ENCODE measurements at places on chromosomes 4 and X. TPM values are rescaled to one million over a fixed set of nuclear protein-coding genes. Genes with fewer than 3 reads are reported as not detected.

F8A2 gene
- total RNA-seq = not detected

DNA sequence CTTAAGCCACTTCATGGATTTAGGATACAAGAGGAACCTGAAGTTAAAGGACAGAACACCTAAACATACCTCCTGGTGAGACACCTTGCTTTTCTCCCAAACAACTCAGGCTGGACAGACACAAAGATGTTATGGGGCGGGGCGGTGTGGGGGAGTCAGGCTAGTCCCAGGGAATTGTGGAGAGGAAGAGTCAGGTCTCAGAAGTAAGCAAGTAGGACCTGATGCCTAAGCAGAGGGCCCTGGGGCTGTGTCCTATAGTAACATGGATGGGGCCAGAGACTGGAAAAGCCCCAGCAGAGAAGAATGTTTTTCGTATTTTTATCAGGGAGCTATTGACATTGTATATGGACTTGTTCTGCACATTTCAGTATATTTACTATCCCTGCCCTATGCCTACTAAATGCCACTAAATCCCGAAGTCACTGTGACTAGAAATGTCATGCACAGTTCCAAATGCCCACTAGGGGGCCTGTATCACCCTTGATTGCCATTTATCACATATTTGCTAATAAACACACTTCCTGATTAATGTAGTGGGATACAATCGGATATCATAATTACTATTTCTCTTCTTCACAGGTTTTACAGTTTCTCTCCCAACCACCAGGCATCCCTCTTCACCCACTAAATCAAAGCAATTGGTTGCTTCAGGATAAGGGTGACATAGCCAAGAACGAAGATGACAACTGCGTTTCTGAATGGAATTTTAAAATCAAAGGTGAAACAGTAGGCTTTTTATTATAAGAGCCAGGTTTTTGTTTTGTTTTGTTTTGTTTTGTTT, 23.8 kb upstream of the ARHGAP10 start:
- H3K27ac ChIP-seq = no peak overlapping the region
- peaks cover 7% of the 10 kb centered on the region for H3K4me1 ChIP-seq
- H3K36me3 ChIP-seq = no peaks in the 10 kb centered on the region
- H3K4me3 ChIP-seq = no peak overlapping the region
- DNase-seq = peak; percentile 59

GRCh38 chr4:167032871-167033270, 201.4 kb downstream of the SPOCK3 start:
- no peak overlapping the region for H3K27ac ChIP-seq
- DNase-seq = no peak
- H3K4me3 ChIP-seq = no peak overlapping the region
- H3K4me1 ChIP-seq = no peaks in the 10 kb centered on the region
- H3K36me3 ChIP-seq = no peaks in the 10 kb centered on the region

GPR34 gene
- total RNA-seq = 0.17 TPM

CCKAR gene
- not detected for total RNA-seq

All from activated CD4-positive, alpha-beta T cell treated with anti-CD3 and anti-CD28 coated beads, Interleukin-2, amount 10 ng/mL, durations not matched to agents 7 days and 5 days (primary cell).